Stimulated activated CD4-positive, alpha-beta T cell treated with anti-CD3 and anti-CD28 coated beads, Interleukin-15, amount 100 ng/mL, for 1 hour (primary cell): ENCODE measurements at places on chromosomes 13 and 19.
A peak's percentile ranks its signal among the peaks of the same experiment; 100 is the strongest.

GRCh38 chr19:7355151-7355820, 6.5 kb downstream of the ARHGEF18 start:
- DNase-seq: no peak

DNA sequence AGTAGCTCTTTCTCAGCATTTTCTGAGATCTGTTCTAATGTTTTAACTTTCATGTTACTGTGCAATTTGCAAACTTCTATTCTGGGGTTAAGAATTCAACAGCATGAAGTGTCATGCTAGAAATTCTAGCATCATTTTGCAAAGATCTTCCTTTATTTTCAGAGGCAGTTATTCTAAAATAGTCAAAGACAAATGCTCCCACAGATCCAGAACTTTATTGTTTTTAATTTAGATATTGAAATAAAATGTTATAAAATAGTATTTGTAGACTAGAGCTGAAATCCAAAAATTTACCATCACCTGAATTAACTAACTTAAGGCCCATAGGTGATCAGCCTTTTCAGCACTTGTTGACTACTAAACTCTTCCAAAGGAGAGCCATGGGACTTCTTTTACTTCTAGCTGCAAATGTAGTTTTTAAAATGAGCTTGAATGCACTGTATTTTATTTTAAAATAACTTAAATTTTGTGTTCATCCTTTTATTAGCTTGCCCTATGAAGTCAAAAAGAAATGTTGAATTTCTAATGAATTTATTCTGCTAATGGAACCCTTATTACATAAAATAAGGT, 3.2 kb downstream of the MAB21L1 start:
- DNase-seq: no peak

DNA sequence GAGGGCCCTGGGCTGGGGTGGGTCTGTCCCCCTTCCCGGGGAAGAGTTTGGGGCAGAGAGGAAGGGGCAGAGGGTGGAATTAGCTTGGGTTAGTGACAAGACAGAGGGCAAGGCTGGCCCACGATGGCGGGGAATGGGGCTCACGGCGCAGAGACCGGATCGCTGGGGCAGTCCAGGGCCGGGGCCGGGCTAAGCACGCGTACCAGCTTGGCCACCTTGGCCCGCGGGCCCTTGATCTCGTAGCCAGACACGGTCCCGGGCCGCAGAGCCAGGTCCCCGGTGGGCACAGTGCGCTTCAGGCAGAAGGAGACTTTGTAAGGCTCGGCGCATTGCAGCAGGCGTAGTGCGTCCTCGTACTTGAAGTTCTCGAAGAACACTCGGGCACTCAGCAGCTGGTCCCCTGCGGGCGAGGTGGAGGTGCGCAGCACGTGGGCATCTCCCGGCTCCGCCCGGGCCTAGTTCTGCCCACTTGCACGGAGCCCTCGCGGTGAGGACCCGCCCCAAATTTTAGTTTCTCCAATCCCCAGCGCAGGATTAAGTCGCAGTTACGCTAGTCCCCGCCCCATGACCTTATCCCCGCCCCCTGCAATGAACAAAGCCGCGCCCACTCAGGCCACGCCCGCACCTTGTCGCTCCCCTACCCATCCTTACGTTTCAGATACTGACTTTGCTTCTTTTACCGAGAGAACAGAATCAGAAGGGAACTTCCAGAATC, 8.6 kb upstream of the HIPK4 start:
- DNase-seq: peak; percentile 55

GRCh38 chr19:8611877-8612806, 1.6 kb upstream of the ADAMTS10 start:
- no peak for DNase-seq

DNA sequence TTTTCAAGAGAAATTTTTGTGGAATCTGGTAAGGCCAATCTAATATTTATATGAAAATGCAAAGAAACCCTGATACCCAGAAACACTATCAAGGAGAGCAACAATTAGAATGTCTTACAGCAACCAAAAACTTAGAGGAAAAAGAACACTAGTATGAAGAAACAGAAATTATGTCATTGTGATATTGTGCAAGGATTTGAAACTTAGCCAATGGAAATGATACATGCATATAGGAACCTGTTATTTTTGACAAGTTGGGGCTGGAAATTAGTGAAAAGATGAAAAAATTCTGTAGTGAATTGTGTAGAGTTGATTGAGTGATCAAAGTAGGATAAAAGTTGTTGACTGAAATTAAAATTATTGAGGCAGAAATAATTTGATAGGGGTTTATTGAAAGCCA, 792.6 kb upstream of the SLITRK6 start:
- DNase-seq: no peak

DNA sequence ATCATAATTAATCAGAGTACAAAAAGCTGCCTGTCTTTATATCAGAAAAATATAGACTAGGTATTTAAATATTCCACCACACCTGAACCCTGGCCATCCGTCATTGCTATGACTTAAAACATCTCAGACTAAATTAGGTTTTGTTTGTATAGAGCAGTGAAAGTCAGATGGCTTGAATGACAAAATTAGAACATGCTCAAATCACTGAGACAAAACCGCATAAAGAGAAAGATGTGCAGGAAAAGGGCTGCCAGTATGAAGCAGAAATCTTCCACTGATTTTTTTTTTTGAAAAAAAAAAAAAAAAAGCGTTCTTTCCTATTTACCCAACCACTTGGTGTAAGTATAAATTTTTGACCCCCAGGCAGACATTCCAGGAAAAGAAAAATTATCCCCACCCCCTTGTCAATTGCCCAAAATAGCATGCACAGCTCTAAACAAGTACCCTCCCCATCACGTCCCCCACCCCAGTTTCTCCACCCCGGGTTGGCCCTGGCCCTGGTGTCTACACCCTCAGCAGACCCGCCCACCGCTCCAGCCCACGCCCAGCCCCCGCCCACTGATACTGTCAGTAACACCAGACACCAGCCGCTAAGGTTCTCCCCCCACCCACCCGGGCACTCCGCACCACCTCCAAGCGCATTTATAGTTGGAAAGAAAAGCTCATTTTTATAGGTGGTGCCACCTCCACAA, 118.6 kb downstream of the URI1 start:
- no peak for DNase-seq

- DNase-seq: no peak
Measured at GRCh38 chr13:46982856-46983582, 86.2 kb upstream of the HTR2A start.

GRCh38 chr13:43464578-43465264, 322.1 kb downstream of the ENOX1 start:
- no peak for DNase-seq

GRCh38 chr13:110329798-110330461, 22.8 kb downstream of the COL4A2 start:
- no peak for DNase-seq

- DNase-seq: peak; percentile 21
Measured at GRCh38 chr19:11137542-11138384, 17.8 kb downstream of the SPC24 start.

DNA sequence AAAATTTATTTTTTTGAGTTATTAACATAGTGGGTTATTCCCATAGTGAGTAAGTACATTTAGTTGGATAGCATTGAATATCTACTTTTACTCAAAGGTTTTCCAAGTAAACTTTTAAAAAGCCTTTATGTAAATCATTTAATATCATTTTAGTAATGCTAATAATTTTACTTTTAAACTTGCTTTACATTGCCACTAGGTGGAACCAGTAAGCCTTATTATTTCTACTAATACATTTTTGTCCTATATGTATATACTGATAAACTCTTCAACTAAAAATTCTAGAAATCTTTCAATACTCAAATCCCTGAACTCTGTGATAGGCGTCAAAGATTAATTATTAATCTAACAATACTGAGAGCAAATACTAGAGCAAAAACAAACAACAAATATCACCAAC, 1709.2 kb upstream of the PCDH20 start:
- DNase-seq: no peak

GRCh38 chr13:61162636-61163035, 253.0 kb downstream of the PCDH20 start:
- DNase-seq: no peak

- DNase-seq: peak; percentile 48
Measured at GRCh38 chr13:40776681-40777165, 5.7 kb upstream of the MRPS31 start.

- no peak for DNase-seq
Measured at GRCh38 chr13:113863524-113864272, at the start of gene GAS6. Gene GAS6, minus strand, starts transcription at chr13:113864076. Its CDS starts 156 bp downstream, at chr13:113863920.

DNA sequence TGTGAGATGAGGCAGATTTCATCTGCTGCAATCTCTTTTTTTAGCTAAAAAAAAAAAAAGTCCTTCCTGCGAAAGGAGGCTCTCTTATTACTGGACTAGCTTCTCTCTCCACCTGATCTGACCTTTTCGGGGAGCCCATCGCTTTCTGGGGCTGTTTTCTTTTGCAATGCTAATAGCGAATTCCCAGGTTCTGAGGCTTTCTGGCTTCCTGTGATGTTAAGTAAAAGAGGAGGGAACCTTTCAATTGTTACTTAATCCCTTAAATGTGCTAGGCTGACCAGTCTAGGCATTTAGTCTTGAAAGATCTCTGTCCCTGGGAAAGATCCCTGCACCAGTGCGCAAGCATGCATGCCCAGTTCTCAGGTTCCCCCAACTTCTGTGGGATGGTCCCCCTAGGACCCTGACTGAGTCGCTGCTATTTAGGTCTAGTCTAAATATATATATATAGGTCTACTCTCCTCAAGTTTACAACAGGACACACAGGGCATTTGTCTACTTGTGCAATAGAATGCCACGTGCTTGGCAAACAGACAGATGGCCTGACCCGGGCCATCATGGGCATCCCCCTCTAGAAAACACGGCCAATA, 224.7 kb downstream of the ZNF536 start:
- no peak for DNase-seq

DNA sequence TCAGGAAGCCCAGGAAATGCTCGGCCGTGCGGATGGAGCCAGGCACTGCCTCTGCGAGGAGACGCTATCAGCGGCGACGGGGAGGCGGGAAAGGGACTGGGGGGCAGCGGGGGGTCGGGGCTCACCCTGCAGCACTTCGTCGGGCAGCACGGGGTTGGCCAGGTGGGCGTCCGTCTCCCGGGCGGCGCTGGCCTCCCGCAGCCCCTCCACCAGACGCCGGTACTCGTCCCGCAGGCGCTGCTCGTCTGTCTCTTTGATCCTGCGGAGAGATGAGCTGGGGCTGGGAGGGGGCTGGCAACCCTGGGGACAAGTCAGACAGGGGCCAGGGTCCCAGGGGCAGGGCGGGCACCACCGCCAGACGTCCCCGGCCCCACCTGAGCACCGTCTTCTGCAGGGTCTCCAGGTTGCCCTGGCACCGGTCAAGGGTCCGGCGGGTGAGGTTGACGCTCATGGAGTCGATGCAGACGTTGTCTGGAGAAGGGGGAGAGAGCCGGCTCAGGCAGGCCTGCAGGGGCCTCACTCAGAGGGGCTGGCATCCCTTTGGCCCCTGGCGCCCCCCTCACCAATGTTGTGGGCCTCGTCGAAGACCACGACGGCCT, 6.4 kb downstream of the ERCC2 start:
- no peak for DNase-seq

GRCh38 chr19:18190278-18190677, 2.7 kb upstream of the MPV17L2 start:
- DNase-seq: no peak

DNA sequence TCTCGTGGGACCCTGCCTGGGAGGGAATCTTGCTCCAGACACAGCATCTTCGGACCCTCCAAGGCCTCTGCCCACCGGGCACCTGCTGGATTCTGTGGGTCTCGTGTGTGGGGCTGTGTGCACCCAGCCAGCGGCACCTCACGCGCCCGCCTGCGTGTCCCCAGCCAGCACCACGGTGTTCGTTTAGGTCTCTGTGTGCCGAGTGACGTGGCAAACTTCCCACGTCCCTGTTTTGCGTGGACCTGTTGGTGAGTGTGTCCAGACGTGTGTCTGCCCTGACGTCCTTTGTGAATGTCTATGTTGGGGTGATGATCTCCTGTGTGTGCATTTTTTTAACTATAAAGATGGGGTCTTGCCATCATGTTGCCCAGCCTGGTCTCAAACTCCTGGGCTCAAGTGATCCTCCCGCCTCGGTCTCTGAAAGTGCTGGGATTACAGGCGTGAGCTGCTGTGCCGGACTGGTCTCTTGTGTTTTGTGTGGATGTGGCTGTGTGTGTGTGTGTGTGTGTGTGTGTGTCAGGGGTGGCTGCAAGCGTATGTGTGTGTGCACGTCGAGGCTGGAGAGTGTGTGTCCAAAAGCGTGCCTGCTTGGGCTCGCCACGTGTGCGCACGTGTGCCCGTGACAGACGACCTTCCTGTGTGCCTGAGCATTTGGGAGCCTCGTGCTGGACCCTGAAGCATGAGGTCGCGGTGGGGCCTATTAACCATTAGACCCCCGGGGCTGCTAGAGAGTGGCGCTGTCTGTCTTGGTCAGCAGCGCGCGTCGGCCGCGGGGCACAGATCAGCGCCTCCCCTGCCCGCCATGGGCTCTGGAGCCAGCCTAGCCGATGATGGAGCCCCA, 15.7 kb downstream of the ARID3A start:
- no peak for DNase-seq

- DNase-seq: no peak
Measured at GRCh38 chr13:25468325-25469168, 96.8 kb downstream of the ATP8A2 start.

GRCh38 chr19:48678201-48678600, 5.4 kb upstream of the NTN5 start:
- DNase-seq: no peak

DNA sequence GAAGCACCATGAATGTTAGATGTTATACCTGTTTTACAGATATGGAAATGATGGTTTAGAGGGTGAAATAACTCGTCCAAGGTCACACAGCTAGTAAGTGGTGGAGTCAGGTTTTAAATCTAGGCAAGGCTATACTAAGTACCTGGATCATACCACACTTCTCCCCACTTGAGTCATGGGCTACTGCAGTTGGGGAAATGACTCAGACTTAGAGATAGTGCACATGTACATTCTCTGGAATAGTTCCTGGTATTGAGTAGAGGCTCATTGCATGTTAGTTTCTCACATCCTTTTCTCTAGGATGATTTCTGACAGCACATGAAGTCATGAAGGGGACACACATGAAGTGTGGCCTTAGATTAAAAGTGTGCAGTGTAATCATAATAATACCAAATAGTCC, 76.2 kb upstream of the TNFSF11 start:
- DNase-seq: no peak

GRCh38 chr19:23461120-23461519, 65.8 kb upstream of the ZNF91 start:
- no peak for DNase-seq

DNA sequence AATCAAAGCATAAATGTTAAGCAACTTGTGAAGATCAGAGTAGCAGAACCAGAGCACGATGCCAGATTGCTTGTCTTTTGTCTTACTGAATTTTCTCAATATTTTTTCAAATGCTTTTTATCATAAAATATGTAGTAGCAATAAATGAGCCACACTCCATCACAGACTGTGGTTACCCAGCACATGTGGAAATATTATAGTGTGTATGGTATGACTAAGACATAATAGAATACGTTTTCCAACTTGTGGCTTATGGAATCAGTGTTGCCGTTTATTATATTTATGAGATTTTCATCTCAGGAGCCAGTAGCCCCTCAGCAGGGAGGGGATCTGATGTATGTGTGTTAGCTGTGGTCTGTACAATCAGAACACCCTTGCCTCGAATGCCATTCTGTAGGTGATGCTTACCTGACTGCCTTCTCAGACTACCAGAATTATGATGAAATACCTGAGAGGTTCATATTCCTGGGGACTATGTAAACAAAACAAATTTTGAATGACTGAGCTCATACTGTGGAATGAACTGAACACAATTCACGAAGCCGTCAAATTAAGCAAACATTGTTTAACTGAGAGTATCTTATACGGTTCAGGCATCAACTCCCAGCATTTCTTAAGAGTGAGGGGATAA, 1.9 kb downstream of the SCEL start:
- no peak for DNase-seq

GRCh38 chr13:60267498-60268202, 103.9 kb upstream of the DIAPH3 start:
- no peak for DNase-seq

- DNase-seq: no peak
Measured at GRCh38 chr13:103540382-103540765, 474.2 kb upstream of the SLC10A2 start.
